ENCODE measurements at places on chromosomes 7 and 10. TPM values are rescaled to one million over a fixed set of nuclear protein-coding genes. Genes with fewer than 3 reads are reported as not detected.

- no peak for DNase-seq
These were observed 108.1 kb downstream of the CCDC71L start for GRCh38 chr7:106552645-106553445.

DNA sequence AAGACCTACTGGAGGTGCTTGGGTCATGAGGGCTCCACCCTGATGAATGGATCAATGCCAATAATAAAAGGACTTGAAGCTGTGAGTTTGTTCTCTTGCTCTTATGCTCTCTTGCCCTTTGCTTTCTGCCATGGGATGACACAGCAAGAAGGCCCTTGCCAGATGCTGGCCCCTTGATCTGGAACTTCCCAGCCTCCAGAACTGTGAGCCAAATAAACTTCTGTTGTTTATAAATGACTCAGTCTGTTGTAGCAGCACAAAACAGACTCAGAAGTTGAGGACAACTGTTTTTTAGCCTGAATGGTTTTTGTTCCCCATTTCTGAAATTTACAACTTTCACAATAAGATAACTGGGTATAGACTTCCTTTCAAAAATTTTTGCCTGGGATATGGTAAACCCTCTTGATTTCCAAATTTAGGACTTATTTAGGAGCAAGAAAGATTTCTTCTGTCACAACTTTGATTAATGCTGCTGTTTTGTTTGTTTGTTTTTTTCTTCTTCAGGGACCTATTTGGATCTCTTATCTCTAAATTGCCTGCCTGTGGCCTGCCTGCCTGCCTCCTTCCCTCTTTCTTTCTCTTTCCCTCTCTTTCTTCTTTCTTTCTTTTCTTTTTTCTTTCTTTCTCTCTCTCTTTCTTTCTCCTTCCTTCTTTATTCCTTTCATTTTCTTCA, 12.1 kb downstream of the ENTPD1 start:
- peak; percentile 80 for DNase-seq

DNA sequence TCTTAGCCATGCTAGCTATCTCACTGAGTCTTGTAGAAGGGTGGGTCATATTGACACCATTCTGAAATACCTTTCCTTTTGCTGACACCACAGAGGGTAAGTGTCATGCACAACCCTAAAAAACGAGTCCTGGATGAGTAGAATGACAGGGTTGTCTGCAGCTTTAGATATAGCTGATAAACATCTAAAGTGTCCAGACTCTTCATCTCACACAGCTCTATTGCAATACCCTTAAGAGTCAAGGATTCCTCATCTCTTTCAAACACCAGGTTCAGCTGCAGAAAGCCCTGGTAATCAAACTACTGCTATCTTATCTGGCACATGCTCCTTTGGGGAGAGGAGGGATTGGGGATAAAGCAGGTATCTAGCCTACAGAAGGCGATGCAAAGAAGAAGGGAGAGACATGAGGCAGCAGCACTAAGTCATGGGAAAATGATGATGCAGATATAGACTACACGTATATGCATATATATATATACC, 127.0 kb downstream of the ANK3 start:
- DNase-seq, result no peak

GRCh38 chr7:51349820-51350545, 33.4 kb upstream of the COBL start:
- no peak for DNase-seq

DNA sequence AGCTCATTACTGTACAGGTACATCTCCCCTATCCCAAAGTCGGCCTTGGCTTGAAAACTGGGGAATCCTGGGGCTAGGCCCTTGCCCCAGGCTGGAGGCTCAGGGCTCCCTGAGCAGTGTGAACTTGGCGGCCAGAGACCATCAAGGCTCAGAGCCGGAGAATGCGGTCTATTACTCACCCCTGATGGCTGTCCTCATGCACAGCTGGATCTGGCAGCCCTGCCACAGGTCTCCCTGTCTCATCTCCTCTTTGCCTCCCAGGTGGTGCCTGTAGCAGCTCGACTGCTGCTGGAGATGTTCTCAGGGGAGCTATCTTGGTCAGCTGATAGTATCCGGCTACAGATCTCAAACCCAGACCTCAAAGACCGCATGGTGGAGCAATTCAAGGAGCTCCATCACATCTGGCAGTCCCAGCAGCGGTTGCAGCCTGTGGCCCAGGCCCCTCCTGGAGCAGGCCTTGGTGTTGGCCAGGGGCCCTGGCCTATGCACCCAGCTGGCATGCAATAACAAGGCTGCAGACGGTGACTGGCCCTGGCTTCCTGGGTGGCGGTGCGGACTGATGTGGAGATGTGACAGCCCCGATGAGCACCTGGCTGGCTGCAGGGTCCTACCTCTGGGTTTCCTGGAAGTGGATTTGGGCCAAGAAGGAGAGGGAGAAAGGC, 10.7 kb downstream of the IRF5 start:
- DNase-seq, result no peak

- DNase-seq, result no peak
These were observed 259.7 kb downstream of the AHR start for GRCh38 chr7:17558135-17558534.

- DNase-seq, result peak; percentile 77
These were observed 533.6 kb downstream of the INHBA start for GRCh38 chr7:41169317-41169716.

- DNase-seq, result no peak
These were observed 28.7 kb downstream of the CFAP46 start for GRCh38 chr10:132913559-132914115.

DNA sequence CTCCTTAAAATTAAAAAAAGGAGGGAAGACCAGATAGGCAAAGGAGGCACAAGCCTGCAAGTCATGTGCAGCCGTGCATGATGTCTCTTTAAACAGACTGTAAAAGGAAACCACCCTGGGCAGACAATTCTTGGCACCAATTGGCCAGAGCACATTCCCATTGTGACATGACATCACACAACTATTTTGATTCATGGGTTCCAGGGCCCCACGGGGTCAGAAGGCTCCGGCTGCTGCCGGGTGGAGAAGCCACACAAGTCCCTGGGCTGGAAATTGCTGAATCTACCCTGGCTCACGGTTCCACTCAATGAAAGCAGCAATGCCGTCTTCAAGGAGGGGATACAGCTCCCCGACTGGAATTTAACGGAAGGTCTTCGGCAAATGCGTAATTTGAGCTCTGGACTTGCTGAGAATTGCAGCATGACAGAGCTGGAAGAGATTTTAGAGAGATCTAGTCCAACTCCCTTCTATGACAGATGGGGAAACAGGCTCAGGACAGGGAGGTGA, 140.5 kb downstream of the PRKAG2 start:
- DNase-seq, result peak; percentile 83

- DNase-seq, result no peak
These were observed 9.5 kb downstream of the STK32C start for GRCh38 chr10:132298038-132298881.

GRCh38 chr10:71285180-71285545, 33.9 kb upstream of the SLC29A3 start:
- peak; percentile 26 for DNase-seq

DNA sequence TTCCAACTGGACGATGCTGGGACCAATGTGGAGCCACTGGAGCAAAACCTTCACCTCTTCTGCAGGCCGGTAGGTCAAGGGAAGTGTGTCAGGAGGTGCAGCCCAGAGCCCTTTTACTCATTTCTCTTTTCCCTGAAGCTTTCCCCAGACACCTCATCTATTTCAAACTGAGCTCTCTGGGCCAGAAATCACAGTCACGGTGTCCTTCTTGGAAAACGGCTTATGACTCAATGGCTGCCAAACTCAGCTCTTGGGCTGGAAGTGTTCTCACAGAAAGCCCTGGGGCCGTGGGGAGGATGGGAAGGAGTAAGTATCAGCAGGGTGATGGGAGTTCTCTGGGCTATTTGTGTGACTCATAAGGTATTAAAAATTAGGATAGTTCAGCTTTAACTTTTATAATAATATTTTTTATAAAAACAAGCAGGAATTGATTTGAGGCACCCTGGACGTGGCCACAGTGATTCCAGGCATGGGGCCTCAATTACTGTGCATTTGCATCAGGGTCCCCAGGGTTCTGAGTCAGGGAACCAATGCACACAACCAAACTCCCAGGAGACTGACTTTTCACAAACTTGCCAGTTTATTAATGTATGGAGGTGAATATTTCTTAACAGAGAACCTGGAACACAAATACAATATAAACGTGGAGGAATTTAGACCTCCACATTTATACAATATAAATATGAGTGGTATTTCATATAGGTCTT, 187.4 kb upstream of the TMEM72 start:
- DNase-seq, result no peak

- DNase-seq, result peak; percentile 1
These were observed 54.0 kb downstream of the ANK3 start for GRCh38 chr10:60335708-60336107.

DNA sequence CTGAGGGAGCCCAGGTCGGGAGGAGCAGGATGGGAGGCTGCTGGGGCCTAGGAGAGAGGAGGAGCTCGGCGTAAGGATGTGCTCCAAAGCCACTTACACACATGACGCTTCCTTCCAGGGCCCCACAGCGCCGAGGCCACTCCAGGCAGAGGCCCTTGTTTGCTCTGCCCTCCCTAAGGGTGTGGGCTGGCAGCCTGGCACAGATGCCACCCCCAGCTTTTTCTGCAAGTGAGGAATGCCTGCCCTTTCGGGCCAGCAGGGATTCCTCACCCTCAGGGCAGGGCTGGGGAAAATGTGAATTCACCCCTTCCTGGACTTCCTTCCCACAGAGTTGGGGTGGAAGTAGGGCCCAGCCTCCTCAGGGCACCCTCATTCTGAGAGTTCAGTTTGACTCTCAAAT, 5.6 kb upstream of the AQP1 start:
- DNase-seq, result no peak

DNA sequence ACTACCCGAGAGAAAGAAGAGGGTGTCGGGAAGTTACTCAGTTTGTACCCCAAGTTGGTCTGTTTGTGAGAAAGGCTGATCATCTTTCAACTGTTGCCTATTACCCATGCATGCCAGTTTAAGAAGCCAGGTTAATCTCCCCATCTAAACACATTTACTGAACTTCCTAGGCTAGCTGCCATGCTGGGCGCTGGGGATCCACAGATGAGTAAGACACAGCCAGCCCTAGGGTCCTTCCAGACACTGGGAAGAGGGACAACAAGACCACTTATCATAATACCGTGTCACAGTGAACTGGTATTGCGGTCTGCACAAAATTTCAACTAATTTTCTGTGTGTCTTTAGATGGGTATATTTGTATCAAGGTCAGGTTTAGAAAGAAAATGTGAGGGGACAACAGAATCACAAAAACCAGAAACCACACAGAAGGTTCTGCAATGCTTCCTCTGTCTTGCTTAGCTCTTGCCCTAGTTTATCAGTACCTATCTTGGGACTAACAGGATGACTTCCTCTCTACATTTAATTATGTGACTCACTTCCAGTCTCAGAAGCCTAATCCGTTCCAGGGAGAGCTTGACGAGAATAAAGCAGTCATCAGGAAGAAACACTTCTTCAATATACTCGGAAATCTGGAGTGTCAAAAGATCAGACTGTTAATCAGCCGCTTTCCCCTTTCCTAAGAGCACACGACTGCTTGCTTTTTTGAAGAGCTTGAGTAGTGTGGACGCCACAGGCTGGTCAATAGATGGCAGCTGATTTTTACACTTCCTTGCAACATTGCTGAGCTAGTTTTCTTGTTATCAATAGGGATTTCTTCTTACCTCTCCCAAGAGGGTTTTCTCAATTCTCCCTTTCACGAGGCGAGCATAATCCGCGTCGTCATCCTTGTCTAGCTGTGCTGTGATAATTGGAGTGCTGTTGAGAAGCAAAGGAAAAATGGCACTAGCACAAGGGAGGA, 45.7 kb downstream of the POLR3A start:
- no peak for DNase-seq

- no peak for DNase-seq
These were observed 774.7 kb downstream of the SUGCT start for GRCh38 chr7:40909346-40909980.

GRCh38 chr10:33335801-33336581, 1.5 kb upstream of the NRP1 start:
- no peak for DNase-seq

DNA sequence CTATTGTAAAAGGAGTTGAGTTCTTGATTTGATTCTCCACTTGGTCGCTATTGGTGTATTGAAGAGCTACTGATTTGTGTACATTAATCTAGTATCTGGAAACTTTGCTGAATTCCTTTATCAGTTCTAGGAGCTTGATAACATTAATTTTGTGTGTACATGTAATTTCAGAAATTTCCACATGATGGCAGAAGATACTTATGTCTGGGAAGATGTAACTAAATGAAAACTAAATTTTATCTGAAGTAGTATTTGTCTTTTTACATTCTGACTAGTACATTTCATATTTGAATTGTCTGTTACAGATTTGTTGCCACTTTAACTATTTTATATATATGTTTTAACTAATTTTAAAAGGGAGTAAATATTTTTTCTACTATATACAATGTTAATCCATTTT, 27.6 kb downstream of the SDHAF3 start:
- DNase-seq, result peak; percentile 18

DNA sequence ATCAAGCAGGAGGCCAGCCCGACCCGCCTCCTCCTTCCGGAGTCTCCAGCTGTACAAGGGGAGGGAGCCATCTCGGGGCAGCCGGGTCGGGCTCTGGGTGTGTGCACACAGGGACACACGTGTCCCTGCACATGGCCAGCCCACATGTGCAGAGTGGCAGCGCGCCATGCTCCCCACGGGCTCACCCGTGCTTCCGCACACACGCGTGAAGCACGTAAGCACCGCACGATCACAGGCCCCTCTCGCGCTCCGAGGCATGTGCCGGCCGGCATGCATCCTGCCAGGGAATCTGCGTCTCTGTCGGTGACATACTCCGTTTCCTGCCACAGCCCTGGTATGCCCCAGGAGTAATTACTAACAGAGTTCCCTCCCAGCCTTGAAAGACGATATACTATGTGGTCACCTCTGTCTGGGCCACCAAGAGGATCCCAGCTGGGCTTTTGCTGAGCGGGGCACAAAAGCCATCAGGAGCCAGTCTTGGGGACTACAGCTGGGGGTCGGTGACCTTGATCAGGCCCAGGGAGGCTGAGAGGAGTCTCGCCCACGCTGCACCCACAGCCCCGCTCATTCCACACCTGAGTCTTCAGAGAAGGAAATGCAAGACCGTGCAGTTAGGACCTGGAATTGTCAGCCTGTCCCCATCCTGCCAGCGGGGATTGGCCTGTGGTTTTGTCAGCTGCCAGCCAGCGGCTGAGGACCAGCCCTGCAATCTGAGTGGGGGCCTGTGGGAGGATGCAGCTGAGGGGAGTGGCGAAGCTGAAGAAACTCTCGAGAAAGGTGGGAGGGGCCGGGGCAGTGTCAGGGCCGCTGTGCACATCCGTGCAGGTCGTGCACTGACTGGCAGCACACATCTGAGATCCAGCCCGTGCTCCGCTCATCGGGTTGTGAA, 11.0 kb upstream of the LFNG start:
- DNase-seq, result peak; percentile 51

- no peak for DNase-seq
These were observed 96.4 kb downstream of the HIPK2 start for GRCh38 chr7:139681463-139681755.

LIPM gene
- not detected for total RNA-seq

PCLO gene
- 3.0 TPM for total RNA-seq

WDR86 gene
- total RNA-seq, result not detected

C10orf90 gene
- not detected for total RNA-seq

SFTPA1 gene
- total RNA-seq, result not detected

GRM8 gene
- not detected for total RNA-seq

AMPH gene
- not detected for total RNA-seq

HTR7 gene
- total RNA-seq, result 0.13 TPM

CPA4 gene
- not detected for total RNA-seq

SUN3 gene
- total RNA-seq, result not detected

MMP21 gene
- 0.13 TPM for total RNA-seq

HOXA6 gene
- total RNA-seq, result 1.9 TPM

MAGI2 gene
- 0.26 TPM for total RNA-seq

FZD8 gene
- total RNA-seq, result 31.7 TPM

Data from dermis microvascular lymphatic vessel endothelial cell (primary cell).